Activated T-cell treated with anti-CD3 and anti-CD28 coated beads, Interleukin-2, amount 50 U/mL, for 4 hours (primary cell): ENCODE measurements at places on chromosomes 1 and 21.

GRCh38 chr1:2349806-2350205, 41.5 kb downstream of the MORN1 start:
- no peak for DNase-seq

GRCh38 chr1:72516826-72517225, 234.5 kb upstream of the NEGR1 start:
- no peak for DNase-seq

DNA sequence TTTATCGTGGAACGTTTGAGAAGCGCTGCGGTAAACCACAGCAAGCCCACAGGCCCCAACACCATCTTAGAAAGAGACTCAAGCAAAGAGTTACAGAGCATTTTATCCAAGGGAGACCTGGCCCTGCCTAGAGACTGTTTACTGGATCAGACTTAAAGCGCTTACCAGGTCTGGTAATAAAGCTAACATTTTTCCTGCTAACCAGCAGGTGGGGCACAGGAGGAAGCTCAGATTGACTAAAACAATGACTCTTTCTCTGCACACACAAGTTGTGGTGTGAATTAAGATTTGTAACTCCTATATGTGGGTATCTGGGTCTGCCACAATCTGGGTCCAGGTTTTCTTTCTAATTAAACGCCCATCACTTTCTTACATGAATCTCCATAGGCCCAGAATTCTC, 136.5 kb upstream of the ETS2 start:
- DNase-seq = no peak

GRCh38 chr21:34073749-34074282, 438 bp downstream of the MRPS6 start:
- DNase-seq = peak; percentile 42

DNA sequence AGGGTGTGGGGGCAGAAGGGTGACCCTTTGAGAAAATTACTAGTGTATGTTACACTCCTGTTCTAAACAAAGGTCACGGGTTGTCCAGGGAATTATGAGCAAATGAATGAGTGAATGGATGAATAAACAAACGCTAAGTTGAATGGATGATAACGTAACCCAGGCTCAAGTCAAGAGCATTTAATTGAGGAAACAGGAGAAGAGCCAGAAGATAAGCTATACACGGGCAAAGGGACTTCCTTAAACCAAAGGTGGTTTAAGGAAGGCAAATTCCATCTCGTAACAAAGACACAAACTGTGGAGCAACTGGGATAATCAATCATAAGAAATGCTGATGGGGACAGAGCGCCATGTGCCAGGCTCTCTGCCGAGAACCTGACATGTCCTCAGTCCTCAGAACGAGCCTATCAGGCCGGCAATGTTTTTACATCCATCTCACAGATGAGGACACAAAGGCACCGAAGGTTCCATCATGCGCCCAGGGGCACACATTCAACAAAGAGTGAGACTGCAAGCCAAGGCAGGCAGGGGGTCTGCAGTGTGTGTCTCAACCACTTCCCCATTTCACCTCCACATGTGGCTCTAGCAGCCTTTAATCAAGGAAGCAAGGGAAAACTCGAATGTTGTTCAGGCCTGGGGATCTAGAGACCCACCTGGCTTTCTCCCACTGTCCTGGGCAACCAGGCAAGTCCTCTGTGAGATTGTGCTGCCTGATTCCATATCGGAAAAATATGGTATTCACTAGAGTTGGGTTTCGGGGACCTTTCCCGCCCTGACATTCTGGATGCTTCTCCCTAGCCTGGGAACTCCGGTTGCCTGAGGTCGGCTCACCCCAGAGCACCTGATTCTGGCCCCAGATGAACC, 126.8 kb upstream of the EDN2 start:
- DNase-seq = no peak

GRCh38 chr1:40044110-40044509, 3.6 kb downstream of the CAP1 start:
- no peak for DNase-seq

- DNase-seq = no peak
Observed at GRCh38 chr1:89890085-89890752, 69.4 kb downstream of the LRRC8D start.
